ENCODE measurements at places on chromosomes 5 and 9.

- no peak for DNase-seq
Measured at GRCh38 chr9:21616082-21616778, 134.1 kb upstream of the IFNE start.

DNA sequence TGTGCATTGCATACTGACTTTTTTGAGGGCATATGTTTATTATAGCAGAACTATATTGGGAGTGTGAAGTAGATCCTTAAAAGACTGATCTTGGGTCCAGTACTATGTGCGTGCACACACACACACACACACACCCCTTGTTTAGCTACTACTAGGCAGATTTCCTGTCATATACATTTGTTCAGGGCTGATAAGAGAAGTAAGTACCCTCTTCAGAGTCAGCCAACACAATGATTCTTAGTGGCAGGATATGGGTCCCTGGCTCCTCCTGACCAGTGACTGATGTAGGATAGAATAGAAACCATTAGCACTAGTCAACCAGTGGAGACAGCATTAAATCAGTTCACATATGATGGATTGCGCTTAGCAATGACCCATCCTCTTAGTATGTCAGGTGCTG is 76.2 kb upstream of the MIER3 start:
- DNase-seq = no peak

DNA sequence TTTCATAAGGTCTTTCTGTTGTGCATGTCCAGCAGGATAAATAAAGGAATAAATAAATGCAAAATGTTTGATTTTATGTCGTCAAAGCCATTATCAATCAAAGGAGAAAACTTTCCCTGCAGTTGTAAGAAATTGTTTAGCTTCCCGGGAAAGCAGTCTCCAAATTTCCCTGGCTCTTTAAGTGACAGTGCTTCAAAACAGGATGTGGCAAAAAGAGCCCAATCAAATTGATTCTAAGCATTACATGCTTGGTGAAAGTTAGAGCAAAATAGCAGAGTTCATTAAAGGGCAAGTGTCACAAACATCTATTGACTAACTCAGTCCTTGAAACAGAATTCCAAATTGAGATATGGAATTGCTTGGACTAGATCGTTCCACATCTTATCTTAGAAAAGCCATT is 704.1 kb downstream of the PRELID2 start:
- DNase-seq = no peak

DNA sequence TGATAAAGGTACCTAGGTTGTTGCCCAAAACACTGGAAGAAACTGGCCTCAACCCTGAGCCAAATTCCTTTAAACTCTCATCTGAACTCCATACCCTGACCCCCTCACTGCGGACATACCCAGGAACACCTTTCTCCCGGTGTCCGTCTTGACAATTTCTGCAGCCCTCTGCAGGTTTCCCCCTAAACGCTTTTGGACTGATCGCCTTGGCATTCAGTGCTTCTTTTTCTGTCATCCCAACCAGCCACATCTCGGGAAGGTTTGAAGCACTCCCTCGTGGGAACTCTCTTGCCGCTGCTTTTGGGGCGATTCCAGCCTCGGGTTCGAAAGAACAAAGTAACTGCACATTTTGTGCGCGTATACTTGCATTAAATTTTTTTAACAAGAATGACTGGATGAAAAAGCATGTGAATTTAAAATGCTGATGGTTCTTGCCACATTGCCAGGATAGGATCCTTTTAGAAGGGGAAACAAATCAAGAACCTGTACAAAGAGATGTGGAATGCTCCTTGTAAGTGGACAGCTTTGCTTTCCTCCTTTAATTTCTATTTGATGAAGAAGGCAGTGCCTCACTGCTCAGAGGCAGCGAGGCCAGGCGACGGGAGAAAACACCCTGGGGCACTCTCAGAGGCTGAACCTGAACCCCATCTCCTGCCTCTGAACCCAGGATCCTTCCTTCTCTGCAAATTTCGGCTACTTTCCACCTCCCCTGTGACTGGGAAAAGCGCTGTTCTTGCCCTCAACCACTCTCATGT is 615 bp downstream of the PSMD5 start:
- DNase-seq = no peak

DNA sequence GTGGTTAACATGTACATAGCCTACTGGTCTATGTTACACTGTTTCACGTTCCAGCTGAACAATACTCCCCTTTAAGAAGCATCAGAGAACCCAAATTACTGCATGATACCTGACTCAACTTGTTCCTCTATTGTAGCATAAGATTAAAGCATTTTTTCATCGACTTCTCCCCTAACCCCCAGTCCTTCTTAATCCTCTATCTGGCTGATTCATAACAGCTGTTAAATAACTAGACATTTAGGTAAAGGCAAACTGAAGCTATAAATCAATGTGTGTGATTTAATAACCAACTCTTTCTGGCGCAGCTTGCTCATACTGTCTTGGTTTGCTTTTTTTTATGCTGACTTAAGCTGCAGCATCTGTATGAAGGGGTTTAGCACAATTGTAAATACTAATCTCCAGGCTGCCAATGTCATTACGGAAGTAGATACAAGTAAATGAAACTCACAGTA is 94.2 kb upstream of the MTAP start:
- DNase-seq = no peak

GRCh38 chr5:117679046-117679445 is 1104.4 kb upstream of the SEMA6A start:
- DNase-seq = no peak

GRCh38 chr9:83355024-83355444 is 183.2 kb downstream of the FRMD3 start:
- DNase-seq = no peak

DNA sequence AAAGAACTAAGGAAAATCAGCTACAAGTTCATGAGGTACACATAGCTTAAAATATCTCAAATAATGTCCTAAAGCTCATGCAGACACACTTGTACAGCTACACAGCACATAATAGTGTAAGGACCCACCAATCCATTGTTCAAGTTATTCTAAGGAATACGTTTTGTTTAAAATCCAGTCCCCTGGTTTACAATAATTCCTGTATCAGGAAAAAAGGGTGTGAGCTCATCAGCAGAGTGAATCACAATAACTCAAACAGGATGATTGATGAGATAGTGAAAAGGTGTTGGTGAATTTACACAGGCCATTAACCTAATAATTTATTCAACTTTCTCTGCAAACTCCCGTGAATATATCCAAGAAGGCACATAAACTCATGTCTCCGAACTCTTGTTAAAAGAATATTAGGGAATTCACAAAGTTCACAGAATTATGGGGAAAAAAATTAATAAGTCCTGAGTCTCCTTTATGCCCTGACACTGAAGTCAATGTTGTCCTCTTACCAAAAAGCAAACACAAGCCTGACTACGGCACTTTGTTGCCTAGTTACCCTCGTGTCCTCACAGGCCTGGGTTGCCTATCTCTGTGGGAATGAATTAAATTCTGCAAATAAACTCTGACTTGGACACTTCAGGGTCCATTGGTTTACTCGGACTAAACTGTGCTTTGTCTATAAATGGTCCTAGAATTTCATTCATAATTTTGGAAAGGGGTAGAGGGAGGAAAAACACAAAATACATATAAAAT is 142.8 kb upstream of the PDE4D start:
- DNase-seq = no peak

GRCh38 chr9:37210737-37211523 is 90.6 kb downstream of the ZCCHC7 start:
- DNase-seq = no peak

- no peak for DNase-seq
Measured at GRCh38 chr9:73095425-73095824, 56.2 kb upstream of the ANXA1 start.

DNA sequence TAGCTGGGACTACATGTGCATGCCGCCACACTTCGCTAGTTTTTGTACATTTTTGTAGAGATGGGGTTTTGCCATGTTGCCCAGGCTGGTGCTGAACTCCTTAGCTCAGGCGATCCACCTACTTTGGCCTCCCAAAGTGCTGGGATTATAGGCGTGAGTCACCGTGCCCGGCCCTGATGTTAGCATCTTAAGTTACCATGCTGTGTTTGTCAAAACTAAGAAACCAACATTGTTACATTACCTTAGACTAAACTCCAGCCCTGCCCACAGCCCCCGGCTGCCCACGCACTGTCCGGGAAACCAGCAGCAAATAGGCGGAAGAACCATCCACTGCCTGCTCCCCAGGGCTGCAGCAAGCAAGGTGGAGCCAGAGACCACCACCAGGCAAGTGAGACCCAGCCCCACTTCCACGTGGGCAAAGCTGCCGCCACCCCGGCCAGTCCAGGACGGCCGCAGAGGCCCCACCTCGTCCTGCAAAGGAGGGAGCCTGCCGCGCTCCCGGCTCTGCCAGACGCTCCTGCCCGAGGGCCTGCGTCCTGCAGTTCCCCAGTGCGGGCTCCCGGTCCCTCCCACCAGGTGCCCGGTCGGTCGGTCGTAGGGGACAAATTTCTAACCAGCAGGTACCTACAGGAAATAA is 35.7 kb upstream of the TXN start:
- DNase-seq = no peak

- DNase-seq = no peak
Measured at GRCh38 chr9:82404196-82404870, 415.8 kb downstream of the SPATA31D1 start.

DNA sequence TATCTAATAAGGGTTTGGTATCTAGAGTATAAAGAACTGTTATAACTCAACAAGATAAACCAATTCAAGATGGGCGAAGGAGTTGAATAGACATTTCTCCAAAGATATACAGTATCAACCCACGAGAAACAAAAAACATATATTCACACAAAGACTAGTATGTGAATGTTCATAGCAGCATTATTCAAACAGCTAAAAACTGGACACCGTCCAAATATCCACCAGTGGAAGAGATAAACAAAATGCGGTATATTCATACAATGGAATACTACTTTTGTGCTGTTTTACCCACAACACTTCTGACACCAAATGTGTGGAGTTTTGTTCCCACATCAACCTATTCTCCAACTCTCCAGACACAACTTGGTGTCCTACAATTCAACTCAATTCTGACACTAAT is 33.1 kb downstream of the EGR1 start:
- no peak for DNase-seq

DNA sequence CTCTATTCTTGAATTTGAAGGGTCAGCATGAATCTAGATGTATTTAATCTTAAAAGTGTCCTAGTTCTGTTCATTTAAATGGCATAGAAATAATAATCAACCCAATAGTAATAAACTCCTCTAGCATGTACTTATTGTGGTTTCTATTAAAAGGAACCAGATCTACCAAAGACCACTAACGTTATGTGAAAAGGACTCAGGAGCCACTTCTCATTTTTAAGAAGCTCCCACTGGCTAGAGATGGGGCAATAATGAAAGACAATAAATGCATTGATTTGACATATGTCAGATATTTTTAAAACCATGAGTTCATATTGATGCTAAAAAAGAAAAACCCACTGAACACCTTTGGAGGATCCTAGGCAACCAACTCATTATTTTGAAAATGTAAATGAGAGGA is 191.9 kb downstream of the ATP10B start:
- no peak for DNase-seq

DNA sequence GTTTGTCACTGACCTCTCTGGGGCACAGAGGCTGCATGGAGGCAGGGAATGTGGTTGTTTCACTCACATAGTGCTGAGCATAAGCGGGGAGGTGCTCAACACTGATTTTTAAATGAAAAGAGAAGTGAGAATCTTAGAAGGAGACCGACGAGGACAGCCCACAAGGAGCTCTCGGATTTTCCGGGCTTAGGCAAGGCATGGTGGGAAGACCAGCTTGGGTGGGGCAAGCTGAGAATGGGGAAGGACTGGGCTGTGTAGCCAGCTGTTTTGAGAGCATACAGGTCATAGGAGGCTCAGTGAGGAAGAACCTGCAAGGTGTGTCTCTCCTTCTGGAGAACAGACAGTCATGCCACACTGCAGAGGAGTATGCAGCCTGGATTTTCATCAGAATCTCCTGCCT is 86.0 kb upstream of the TNFSF8 start:
- no peak for DNase-seq

- no peak for DNase-seq
Measured at GRCh38 chr5:134070725-134071613, 43.5 kb upstream of the TCF7 start.

DNA sequence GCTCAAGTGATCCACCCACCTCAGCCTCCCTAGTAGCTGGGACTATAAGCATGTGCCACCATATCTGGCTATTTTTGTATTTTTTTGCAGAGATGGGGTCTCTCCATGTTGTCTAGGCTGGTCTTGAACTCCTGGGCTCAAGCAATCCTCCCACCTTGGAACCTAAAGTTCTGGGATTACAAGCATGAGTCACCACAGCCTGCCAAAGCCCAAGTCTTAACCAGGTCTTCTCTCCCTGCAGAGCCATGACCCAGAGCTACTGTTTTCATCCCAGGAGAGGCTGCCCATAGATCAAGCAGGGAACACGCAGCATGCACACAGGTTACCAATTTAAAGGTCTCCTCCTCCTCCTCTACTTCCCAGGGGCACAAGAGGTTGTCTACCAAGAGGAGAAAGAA is 29.7 kb downstream of the PCDHGC5 start:
- DNase-seq = no peak

- no peak for DNase-seq
Measured at GRCh38 chr9:123655681-123656423, 274.1 kb downstream of the DENND1A start.

- DNase-seq = no peak
Measured at GRCh38 chr9:124797343-124798103, 20.6 kb downstream of the OLFML2A start.

DNA sequence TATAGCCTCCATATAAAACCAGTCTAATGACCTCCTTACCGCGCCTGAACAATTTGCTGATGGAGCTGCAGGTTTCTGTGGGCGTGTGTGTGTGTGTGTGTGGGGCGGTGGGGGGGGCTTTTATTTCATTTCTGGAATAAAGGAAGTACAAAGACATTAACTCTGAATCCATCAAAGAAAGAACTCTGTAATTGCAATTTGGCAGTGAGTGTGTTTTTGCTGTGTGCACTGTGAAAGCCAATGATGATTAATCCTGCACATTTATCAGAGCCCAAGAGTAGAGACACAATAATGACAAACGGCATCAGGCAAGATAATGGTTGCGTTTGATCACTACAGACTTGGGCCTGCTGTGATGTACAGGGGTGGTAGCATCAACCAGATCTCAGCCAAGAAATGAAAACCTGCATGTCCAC is 29.3 kb upstream of the NDFIP1 start:
- no peak for DNase-seq

DNA sequence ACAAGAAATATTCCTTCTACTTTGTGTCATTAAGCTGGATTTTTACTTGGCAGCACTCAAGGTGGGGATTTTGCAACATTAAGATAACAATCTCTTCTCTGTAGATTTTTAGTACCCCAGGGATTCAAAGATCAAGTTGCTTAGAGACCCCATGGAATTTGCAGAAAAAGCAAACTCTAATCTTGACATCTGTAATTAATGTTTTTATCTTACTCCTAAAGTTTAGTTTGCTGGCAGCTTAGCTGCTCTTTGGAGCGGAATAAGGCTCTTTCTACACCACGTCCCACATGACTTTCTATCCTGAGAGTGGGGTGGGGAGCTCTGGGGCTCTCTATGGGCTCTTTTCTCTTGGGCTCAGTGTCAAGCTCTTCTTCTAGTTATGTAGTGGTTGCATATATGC is 21.7 kb upstream of the SPDL1 start:
- DNase-seq = no peak
